Left renal pelvis (tissue), 4 donors: ENCODE measurements at places on chromosomes 13 and 19. TPM values are rescaled to one million over a fixed set of nuclear protein-coding genes. Genes with fewer than 3 reads are reported as not detected.

Gene NAXD
- polyA plus RNA-seq = 50.5 TPM

Gene LGALS14
- not detected for polyA plus RNA-seq

Gene SIGLEC8
- not detected for polyA plus RNA-seq

Gene ATP4B
- polyA plus RNA-seq = 0.46 TPM

Gene CD33
- 1.7 TPM for polyA plus RNA-seq

Gene SMIM24
- 564 TPM for polyA plus RNA-seq

Gene TSSK6
- polyA plus RNA-seq = 0.57 TPM

Gene TIMM50
- polyA plus RNA-seq = 71.4 TPM

Gene CDX2
- not detected for polyA plus RNA-seq

Gene IGSF23
- polyA plus RNA-seq = 0.85 TPM

Gene FFAR2
- polyA plus RNA-seq = 1.4 TPM

Gene IGFL4
- 1.1 TPM for polyA plus RNA-seq

Gene FREM2
- polyA plus RNA-seq = 2.4 TPM

Gene HCST
- polyA plus RNA-seq = 3.1 TPM

Gene ZNF132
- 15.9 TPM for polyA plus RNA-seq

Gene INSL3
- polyA plus RNA-seq = 0.23 TPM

Gene FAM98C
- 23.6 TPM for polyA plus RNA-seq

Gene PLVAP
- 183 TPM for polyA plus RNA-seq

Gene MTUS2
- polyA plus RNA-seq = 1.4 TPM

Gene GPR18
- polyA plus RNA-seq = 0.32 TPM

Gene CCDC169
- polyA plus RNA-seq = 7.5 TPM

Gene IGLON5
- polyA plus RNA-seq = 9.8 TPM

Gene NFIX
- 18.9 TPM for polyA plus RNA-seq

Gene HSD11B1L
- 9.0 TPM for polyA plus RNA-seq

Gene FFAR1
- polyA plus RNA-seq = 0.46 TPM

Gene MZT1
- 20.5 TPM for polyA plus RNA-seq

Gene TYROBP
- polyA plus RNA-seq = 13.8 TPM

Gene PCSK4
- 2.1 TPM for polyA plus RNA-seq
